ENCODE measurements at places on chromosomes 2 and 18. TPM values are rescaled to one million over a fixed set of nuclear protein-coding genes. Genes with fewer than 3 reads are reported as not detected.

GRCh38 chr2:121210691-121211090 lies 74.3 kb downstream of the TFCP2L1 start:
- no peak for DNase-seq

DNA sequence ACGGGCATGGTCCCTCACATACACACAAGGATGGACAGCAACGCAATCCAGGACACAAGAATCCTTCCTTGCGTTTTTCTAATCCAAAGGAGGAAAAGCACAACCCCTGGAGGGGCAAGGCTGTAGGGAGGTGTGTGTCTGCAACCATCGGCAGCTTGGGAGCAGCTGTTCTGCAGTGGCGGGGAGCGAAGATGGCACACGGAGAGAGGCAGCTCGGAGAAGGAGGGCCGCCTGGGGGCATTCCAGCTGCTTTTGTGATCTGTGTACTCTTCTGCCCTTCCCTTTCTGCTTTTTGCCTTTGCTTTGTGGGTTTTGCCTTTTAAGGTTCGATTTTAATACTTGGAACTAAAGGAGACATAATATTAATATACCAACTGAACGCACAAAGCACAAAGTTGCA lies 137.0 kb upstream of the DNMT3A start:
- DNase-seq = no peak

- DNase-seq = no peak
Observed at GRCh38 chr2:21256006-21256405, 132.2 kb downstream of the TDRD15 start.

DNA sequence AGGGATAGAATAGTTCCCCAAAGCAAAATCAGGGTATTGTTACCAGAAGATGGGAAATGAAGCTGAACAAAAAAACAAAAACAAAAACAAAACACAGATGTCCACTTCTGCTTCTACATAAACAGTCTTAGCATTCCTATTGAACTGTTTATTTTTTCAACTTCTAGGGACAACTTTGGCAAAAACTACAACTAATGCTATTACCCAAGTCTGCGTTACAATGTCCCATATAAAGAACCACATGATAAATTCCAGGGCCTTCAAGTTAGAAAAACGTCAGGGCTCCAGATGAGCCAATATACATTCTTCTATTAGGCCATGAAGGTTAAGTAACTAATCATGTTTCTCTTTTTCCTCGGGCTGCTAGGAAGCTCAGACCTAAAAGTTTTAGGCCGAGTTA lies 16.9 kb downstream of the PID1 start:
- no peak for DNase-seq

GRCh38 chr2:27737676-27738348 lies 33.7 kb upstream of the MRPL33 start:
- DNase-seq = no peak

GRCh38 chr2:136357007-136357380 lies 239.0 kb upstream of the CXCR4 start:
- DNase-seq = no peak

GRCh38 chr2:222711315-222711940 lies 40.0 kb downstream of the MOGAT1 start:
- DNase-seq = no peak

- DNase-seq = no peak
Observed at GRCh38 chr2:201768918-201769317, 11.8 kb downstream of the ALS2 start.

DNA sequence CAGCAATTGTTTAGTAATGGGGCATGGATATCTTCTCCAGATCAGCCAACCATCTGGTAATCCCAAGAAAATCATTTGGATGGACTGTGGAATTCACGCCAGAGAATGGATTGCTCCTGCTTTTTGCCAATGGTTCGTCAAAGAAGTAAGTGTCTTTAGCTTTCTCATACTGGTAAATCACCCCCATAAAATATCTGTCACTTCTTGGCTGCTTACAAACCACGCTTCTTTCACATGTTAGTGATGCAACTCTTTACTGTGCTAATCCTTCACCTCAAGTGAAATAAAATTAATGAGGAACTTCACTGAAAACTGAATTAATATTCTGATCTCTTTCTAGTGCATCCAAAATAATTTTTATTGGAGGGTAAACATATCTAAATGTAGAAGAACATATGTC lies 18.9 kb downstream of the CPO start:
- no peak for DNase-seq

DNA sequence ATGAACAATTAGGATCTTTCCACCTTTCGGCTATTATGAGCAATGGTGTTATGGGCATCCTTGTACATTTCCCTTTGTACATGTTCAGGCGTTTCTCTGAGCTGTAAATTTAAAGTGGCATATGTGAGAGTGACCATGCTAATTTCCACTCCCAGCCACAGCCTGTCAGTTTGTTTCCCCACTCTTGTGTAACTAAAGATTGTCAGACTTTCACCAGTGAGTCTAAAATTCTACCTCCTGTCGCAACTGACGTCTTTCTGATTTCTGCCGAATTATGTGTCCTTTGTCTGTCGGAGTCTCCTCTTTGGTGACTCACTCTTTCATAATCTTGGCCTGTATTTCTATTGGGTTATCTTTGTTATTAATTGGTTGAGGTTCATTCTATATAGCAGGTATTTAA lies 50.7 kb downstream of the TRAPPC12 start:
- no peak for DNase-seq

DNA sequence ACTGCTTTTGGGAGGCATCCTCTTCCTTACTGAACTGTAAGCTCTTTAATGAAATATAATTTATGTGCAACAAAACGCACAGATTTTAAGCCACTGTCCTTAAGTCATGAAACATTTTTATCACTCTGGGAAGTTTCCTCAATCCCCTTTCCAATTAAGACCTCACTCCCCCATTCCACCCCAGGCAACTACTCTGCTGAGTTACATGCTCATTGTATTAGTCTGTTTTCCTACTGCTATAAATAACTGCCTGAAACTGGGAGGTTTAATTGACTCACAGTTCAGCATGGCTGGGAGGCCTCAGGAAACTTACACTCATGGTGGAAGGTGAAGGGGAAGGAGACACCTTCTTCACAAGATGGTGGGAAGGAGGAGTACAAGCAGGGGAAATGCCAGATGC lies 46.5 kb upstream of the KCNE4 start:
- DNase-seq = no peak

GRCh38 chr2:60522462-60522861 lies 31.0 kb downstream of the BCL11A start:
- no peak for DNase-seq

DNA sequence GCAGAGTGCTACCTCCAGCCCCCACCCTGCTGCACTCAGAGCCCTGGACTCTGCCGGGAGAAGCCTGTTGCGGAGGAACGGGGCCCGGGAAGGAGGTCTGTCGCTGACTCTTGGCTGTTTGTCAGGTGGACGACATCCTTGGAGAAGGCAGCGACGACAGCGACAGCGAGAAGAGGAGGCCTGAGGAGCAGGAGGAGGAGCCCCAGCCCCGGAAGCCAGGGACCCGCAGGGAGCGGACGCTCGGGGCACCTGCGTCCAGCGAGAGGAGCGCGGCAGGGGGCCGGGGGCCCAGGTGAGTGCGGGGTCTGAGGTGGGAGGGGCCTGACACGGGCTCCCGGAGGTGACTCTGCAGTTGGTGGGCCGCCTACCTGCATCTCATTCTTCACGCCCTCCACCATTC lies 56.6 kb downstream of the CTDP1 start:
- no peak for DNase-seq

DNA sequence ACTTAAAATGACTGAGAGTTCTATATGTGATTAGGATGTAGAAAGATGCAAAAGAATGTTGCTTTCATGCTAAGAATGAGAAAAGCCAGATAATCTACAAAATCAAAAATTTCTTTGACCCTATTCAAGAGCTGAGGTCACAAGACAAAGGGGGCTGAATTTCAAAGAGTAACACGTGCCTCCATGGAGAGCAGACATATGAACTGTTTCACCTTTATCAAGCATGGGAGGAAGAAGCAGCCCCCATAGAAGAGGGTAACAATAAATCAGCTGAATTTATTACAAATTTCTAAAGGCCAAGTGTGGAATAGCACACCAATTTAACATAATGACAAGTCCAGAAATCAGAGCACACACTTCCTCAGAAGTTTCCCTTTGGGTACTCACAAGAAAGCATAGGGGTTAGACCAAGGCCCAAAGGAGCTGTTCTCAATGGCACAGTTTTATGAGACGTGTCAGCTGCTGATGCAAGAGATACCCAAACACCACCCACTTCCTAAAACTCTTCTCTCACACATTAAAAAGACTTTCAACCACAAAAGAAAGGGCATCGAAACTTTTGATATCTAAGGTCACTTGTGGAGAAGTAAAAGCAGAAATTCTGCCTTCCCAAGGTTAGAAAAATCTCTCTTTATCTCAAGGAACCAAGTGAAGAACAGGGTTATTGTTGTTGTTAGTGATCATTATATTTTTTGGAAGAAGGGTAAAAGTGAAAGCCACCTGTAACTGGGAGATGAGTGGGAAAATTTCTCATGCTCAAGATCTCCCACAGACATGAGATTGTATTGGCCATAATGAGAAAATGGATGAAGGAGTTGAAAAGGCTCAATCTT lies 950.1 kb downstream of the TRIB2 start:
- DNase-seq = no peak

DNA sequence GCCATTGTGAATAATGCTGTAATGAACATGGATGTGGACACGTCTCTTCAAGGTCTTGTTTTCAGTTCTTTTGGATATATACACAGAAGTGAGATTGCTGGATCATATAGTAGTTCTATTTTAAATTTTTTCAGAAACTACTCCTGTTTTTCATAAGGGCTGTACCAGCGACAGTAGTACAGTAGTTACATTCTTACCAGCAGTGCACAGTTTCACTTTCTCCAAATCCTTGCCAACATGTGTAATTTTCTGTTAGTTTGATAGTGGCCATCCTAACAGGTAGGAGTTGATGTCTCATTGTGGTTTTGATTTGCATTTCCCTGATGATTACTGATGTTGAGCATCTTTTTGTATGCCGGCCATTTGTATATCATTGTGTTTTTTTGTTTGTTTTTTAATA lies 81.7 kb downstream of the EPC2 start:
- DNase-seq = no peak

- DNase-seq = no peak
Observed at GRCh38 chr2:158723181-158723838, 71.8 kb upstream of the DAPL1 start.

- no peak for DNase-seq
Observed at GRCh38 chr2:1979569-1979968, 235.3 kb upstream of the PXDN start.

DNA sequence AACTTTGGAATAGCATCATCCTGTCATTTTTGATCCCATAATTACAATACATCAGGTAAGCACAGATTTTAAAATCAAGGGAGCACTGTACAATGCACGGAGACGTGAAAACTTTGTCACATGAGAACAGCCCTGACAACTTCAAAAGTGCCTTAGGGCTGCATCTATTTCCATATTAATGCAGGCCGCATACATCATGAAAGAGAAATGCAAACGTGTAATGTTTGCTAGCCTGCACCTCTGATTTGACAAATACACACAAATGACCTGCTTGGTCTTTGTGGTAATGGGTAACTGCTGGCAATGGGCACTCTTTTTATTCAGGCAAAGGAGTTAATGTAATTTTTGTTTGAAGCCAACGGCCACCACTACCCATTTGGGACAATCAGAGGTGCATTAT lies 202.0 kb upstream of the EPHA4 start:
- DNase-seq = no peak

DNA sequence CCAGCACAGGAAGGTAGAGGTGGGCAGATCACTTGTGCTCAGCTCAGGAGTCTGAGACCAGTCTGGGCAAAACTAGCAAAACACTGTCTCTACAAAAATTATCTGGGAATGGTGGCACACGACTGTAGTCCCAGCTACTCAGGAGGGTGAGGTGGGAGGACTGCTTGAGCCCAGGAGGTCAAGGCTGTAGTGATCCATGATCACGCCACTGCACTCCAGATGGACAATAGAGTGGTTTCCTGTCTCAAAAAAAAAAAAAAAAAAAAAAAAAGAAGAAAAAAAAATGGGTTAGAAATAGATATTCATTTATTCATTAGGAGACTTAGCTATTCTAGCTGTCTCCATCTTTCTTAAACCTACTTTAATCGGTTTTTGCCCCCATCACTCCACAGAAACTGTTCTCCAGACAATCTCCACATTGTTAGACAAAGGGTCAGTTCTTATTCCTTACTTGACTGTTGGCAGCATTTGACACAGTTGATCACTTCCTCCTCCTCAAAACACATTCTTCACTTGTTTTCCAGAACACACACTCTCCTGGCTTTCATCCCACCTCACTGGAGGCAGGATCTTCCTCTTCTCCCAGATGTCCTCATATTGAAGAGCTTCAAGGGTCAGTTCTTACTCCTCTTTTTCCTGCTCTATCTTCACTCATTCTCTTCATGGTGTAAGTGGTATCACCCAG lies 103.1 kb downstream of the DTNB start:
- DNase-seq = no peak

DNA sequence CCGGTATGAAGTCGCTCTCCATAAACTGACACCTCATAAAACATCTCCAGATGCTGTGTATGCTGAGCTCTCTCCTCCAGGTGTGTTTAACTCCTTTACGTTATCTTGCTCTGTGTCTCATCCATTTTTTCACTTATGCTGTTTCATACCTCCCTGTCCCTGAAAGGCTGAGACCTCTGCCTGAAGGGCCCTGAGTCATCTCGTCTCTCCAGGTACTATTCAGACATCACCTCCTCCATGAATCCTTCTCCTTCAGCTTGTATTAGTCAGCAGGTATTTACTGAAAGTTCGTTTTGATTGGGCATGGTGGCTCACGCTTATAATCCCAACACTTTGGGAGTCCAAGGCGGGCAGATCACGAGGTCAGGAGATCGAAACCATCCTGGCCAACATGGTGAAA lies 244.5 kb upstream of the EPHA4 start:
- no peak for DNase-seq

DNA sequence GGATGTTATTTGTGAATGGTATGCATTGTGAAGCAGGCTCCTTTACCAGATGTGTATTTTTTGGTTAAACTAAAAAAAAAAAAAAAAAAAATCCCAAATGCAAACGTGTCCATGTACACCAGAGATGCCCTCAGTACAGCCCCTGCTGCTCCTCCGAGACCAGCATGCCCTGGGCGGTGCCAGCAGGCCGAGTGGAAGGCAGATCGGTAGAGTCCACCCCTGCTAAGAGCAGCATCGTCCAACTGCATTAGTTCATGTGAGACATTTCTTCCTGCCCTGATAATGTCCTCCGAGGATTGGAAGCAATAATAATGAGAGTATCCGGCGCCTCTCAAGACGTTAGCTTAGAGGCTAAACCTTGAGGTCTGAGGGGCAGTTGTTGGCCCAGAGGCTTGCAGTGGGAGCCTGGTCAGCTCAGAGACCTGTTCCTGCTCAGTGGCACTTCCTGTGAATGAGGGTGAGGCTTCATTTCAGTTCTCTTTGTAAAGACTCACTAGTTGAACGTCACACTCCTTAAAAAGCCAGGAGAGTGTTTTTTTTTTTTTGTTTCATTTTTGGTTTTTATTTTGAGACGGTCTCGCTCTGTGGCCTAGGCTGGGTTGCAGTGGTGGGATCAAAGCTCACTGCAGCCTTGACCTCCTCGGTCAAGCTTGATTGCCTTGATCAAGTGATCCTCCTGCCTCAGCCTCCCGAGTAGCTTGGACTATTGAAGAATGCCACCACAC lies 5.6 kb downstream of the SLC66A3 start:
- DNase-seq = no peak

GRCh38 chr2:26626606-26627005 lies 14.6 kb downstream of the CIB4 start:
- no peak for DNase-seq

PLCD4 gene
- 0.80 TPM for total RNA-seq

FAHD2B gene
- total RNA-seq = 32.4 TPM

RTP5 gene
- total RNA-seq = 0.50 TPM

ZNF385B gene
- total RNA-seq = 1.5 TPM

CDK15 gene
- total RNA-seq = not detected

USP14 gene
- 82.4 TPM for total RNA-seq

C2orf66 gene
- total RNA-seq = not detected

MAP3K2 gene
- total RNA-seq = 23.5 TPM

INO80D gene
- total RNA-seq = 33.9 TPM

MPV17 gene
- total RNA-seq = 68.9 TPM

ANKRD30B gene
- total RNA-seq = not detected

All from GM23338 (cell line).